NCI-H82 (cell line): ENCODE measurements at places on chromosomes 7 and 10.

DNA sequence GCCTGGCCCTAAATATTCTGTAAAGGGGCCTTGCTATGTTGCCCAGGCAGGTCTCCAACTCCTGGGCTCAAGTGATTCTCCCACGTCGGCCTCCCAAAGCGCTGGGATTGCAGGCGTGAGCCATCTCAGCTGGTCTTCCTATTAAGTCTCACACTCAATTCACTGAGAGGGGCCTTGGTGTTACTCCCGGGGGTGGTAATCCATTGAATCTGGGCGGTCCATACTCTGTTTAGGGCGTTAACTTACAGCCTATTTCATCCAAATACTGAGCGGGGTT lies 665 bp upstream of the SRRT start:
- peak; percentile 57 for DNase-seq

GRCh38 chr7:102834466-102834865 lies 78.3 kb upstream of the LRRC17 start:
- DNase-seq, result no peak

DNA sequence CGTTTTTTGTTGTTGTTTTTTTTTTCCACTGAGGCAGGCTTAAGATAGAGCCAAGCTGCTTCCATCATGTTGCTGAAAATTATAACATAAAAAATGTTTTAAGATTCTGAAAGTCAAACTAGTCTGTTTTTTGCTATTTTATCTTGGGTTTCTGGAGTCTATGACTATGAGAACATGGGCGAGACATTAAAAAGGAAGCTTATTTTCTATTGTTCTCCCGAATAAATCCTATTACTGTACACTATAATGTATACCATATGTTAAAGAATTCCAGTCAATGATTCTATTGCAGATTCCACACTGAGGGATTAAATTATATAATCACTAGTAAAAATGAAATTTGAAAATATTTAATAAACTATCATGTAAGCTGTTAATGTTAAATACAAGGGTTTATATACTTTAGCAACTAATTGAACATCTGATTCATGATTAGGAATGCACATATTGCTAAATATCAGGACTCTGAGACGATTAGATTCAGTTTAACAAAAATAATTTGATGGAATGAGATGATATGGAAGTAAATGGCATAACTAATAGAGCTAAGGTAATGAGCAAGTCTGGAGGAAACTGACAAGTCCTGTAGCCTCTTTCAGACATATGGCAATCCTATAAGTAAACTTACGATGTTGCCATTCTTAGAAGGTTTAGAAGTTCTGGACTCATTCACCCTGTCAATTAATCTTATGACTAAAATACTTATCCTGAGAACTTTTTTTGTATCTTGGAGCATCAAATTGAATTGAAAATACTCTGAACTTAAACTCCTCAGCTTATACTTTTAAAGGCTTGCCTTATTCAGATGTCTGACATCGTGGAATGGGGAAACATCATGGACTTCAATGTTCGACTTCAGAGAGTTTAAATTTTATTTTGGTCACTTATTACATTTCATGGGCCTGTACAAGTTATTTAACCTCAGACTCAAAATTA lies 294.8 kb upstream of the DGKB start:
- peak; percentile 23 for DNase-seq

GRCh38 chr7:137835486-137836112 lies 11.2 kb downstream of the DGKI start:
- no peak for DNase-seq

- no peak for DNase-seq
Measured at GRCh38 chr7:76328389-76328788, 25.9 kb downstream of the HSPB1 start.

DNA sequence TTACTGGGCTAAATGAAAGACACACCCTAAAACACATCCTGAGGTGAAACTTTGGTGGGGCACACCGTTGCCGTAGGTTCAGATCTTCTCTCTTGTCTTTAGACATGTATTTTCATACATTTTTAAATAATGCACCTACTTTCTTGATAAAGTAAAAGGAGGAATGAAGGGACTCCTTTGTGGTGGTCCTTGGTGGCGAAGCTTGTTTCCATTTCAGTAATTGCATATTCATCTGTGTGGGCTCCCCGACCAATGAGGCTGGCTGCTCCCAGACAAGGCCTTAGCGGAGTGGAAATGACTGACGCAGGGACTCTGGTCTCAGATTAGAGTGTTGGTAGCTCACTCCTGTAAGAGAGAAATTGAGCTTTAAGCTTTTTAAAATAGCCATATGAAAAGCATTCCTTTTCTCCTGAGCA lies 815 bp downstream of the CCSER2 start:
- DNase-seq, result peak; percentile 66

- DNase-seq, result no peak
Measured at GRCh38 chr7:135942614-135943013, 34.5 kb downstream of the MTPN start.

DNA sequence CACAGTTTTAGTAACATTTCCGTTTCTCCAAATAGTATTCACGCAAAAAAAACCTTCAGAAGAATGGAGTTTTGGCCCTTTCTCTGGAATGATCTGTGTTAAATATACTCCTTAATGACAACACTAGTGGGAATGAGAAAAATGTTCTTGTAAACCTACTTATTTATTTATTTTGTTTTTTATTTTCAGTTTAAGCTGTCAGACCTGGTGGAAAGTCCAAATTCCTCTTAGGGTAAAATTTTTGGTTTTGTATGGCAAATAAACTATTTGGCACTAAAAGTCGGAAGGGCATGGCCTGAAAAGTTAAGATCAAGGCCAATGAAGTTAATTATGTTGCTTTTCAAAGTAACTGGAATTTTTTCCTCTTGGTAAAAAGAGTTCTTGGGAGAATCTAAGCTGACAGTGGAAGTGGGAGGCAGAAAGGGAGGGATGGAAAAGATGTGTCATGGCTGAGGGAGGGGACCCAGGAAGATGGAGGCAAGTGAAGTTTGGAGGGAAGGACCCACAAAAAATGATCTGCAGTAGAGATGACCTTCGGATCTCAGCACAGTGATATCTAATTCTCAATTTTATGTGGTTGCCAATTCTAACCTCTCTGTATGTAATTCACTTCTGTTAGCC lies 33.5 kb upstream of the VPS41 start:
- no peak for DNase-seq

DNA sequence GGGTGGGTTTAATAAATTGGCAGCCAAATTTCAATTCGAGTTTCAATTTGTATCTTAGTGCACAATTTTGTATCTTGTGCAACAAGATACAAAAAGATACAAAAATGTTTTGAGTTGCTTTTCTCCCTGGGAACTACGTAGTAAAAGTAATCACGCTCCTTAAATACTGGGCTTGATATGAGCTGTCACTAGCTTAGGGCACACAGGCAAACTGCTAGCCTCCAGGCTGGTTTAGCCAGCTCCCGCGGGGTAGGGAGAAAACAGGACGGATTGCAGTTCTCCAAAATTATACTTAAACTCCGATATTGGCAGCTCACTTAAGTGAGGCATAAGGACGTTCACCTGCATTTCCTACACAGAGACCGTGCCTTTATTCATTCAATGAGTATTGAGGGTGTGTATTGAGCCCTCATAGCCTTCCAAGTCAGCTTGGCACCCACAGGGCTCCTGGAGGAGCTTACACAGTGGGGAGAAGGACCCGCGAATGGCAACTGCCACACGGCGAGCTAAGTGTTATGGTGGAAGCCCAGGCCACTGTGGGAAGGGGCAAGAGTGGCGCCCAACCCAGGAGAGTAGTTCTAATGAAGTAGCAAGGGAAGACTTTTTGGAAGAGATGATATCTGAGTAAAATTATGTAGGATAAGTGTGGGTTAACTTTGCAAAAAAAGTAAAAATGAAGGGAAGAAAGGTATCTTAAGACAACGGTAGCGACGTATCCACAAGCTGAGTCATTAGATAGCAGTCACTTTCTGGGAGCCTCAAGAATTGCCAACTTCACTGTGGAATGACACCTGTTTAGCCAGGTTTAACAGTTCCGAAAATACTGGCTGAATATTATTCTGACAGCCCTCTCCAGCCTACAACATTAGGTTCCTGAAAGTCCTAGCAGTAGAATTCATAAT lies 1.6 kb upstream of the EPC1 start:
- DNase-seq, result no peak

GRCh38 chr7:151399906-151400305 lies 9.9 kb downstream of the WDR86 start:
- no peak for DNase-seq

DNA sequence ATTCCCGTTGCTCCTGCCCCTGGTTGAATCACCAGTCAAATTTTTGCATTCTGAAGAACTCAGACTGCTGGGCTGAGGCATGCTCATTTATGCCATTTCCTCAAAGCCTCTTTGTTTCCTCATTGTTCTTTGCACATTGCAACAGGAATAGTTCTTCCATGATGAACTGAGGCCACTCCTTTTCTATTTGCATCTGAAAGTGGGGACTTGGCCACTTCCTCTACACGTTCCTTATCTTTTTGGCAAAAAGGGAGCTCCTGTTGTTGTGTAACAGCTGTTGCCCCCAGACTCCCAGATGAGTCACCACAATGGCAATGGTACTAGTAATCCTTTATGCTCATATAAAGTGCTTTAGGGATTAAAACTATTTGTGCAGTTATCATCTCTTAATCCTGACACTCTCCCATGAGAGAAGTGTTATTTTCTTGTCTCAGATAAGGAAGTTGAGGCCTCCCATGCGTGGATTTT lies 20.1 kb upstream of the ITPRID1 start:
- peak; percentile 78 for DNase-seq
